T-helper 2 cell (primary cell): ENCODE measurements at places on chromosomes 3 and 15.
A peak's percentile ranks its signal among the peaks of the same experiment; 100 is the strongest.

DNA sequence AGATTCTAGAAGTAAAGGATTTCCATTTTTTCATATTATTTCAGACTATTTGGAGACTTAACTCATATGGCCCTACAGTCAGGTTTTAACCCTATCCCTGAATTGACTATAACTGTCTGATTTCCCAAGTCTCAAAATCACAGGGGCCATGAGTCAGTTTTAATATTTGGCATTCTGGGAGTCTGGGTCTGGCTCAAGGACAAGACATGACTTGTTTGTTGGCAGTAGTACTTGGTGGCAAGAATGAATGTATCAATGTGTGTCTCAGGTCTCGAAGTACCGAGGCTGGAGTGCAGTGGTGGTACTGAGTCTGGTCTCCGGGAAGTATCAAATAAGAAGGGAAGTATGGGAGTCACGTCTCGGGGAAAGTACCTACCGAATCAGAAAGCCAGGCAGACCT lies 10.8 kb downstream of the UMPS start:
- DNase-seq, result no peak

DNA sequence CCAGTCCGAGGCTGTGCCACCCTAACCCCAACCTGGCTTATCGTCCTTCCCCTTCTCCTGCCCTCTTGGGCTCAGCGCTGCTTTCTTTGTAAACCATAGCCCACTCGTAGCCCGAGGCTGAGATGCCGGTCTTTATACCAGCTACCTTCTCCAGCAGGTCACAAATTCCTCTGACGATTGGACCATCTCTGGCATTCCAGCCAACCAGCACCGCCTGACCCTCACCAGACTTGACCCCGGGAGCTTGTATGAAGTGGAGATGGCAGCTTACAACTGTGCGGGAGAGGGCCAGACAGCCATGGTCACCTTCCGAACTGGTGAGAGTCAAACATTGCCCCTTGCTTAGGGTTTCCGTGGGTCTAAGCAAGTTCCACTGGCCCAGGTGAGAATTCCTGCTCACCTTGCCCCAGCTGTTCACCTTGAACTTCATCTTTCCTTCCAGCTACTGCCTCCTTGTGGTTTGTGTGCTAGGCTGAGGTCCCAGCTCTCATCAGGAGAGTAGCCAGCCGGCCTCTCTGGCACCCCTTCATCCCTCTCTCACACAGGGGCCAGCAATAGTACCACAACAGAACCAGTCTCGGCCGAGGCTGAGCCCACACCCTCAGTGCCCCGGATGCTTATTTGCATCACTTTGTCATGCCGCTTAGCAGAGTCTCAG lies 66.7 kb downstream of the BOC start:
- no peak for DNase-seq

- no peak for DNase-seq
Measured at GRCh38 chr15:60090747-60091146, 86.6 kb downstream of the FOXB1 start.

DNA sequence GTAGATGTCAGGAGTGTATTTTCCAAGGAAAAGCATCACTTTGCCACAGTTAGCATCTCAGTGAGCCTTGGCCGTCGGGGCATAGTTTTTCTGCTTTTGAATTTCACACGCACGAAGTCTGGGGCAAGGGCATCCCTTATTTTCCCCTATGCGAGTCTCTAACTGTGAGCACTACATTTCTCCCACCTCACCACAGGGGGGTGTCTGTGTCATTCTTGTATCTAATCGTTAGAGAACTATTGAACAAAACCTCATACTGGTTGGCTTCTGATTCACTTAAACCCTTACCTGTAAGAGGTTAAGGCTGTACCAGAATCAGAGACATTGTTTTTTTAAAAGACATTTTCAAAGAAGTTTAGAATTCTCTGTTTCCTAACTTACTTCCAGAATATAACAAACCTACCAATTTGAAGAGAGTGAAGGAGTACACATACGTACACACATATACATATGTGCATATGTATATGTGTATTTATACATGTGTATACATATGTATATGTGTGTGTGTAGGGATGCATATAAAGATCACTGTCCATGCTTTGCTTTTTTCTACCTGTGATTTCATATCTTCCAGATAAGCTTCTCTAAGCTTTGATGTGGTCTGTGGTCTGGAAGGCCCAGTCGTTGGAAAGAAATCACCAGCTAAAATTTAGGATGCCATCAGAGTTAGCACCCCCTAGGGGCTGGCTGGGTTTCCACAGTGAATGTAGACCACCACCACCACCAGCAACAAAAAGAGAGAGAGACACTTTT lies 49.4 kb downstream of the MYZAP start:
- DNase-seq, result no peak

DNA sequence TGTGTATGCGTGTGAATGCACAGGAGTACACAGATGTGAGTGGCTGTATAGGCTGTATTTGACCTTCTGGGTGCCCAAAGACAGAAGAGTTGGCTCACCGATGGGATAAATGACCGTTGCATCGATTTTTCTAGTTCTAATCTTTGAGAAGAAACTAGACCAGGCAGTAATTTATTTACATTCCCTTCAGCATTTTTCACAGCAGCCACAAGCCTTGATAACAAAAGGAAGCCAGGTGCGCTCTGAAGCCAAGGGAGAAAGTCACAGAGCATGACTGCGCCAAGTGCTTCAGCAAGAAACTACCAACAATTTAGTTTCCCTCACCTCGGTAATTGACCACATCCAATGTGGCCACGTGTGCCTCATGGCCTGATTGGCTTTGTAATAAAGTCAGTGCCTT lies 5.9 kb upstream of the FAM3D start:
- no peak for DNase-seq

DNA sequence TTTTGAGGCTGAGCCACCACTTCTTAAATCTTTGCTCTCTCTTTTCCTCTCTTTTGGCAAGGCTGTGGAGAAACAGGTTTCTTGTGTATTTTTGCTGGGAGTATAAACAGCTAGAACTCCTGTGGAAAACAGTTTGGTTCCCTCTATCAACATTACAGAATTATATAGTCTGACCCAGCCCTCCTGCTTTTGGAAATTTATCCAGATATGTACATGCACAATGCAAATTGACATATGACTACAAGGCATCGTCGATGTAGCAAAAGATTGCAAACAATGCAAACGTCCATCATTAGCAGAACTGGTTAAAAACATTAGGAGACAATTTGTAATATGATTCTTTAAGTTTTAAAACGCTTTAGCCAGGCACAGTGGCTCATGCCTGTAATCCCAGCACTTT lies 12.5 kb upstream of the MYO1E start:
- DNase-seq, result no peak

- DNase-seq, result no peak
Measured at GRCh38 chr15:70376031-70376928, 278.6 kb upstream of the TLE3 start.

- no peak for DNase-seq
Measured at GRCh38 chr3:191528589-191528988, 67.6 kb downstream of the PYDC2 start.

GRCh38 chr15:29102911-29103823 lies 166.5 kb downstream of the NSMCE3 start:
- peak; percentile 13 for DNase-seq

GRCh38 chr15:62021991-62022600 lies 38.2 kb downstream of the VPS13C start:
- DNase-seq, result no peak

- no peak for DNase-seq
Measured at GRCh38 chr15:80925597-80926059, 64.0 kb downstream of the MESD start.
